Keratinocyte (primary cell): ENCODE measurements at places on chromosomes 7 and 10.

DNA sequence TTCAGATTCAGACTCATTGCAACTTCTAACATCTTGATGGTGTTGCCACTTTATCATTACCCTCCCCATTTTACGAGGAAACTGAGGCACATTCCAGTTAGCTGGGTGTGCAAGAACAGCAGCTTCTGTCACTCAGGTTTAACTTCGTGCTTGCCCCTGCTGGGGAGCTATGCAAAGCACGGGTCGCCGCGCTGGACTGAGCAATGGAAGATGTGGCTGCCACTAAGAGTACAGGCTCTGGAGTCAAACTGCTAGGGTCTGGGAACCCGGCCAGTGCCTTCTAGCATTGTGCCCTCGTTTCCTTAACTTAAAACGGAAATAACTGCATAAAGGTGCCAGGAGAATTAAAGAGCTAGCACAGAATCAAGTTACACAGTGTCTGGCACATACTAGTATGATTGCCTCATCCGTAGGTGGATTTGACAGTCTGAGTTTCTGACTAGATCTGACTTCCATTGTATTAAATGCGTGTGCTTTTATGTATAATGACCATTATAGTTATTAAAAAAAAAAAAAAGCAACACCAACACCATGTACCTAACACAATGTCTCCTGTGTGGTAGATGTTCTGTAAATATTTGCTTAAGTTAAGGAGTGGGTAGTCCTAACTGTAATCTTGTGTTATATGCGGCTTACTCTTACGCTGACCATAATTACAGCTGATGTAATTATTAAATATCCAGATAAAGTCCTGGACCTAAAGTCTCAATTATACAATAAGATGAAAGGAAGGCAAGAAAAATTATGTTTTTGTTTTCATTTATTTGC, 842 bp downstream of the ZNF22 start:
- DNase-seq = no peak
- peak overlapping the region; percentile 64 for H3K27ac ChIP-seq
- H3K4me3 ChIP-seq = peak overlapping the region; percentile 46
- H3K36me3 ChIP-seq = peaks cover 4% of the 10 kb centered on the region
- H3K27me3 ChIP-seq = peaks cover 4% of the 10 kb centered on the region

DNA sequence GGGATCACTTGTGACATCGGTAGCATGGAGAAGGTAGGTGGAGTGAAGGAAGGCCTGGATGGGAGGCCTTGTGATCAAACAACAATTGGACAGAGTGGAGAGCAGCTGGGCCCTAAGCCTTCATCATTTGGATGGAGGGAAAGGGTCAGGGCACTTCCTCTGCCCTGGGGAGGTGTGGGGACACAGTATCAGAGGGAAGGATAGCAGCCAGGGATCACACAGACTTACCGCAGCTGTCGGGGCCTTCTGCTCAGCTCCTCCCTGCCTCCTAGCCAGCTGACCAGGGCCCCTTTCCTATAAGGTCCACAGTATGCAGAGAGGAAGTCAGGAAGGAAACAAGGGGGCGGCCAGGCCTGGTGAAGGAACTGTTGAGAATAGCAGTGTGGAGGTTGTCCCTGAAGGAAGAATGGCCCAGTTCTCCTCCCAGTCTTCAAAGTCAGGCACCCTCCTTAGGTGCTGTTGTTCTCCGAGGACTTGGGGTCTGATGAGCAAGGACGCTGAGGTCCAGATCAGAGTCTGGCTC, 62.1 kb downstream of the ABCC2 start:
- H3K4me1 ChIP-seq = peaks cover 5% of the 10 kb centered on the region
- no peaks in the 10 kb centered on the region for H3K27me3 ChIP-seq
- no peak overlapping the region for H3K4me3 ChIP-seq
- no peak for DNase-seq
- peaks cover 5% of the 10 kb centered on the region for H3K36me3 ChIP-seq
- H3K27ac ChIP-seq = no peak overlapping the region

GRCh38 chr10:33382216-33382600, 47.7 kb upstream of the NRP1 start:
- H3K27ac ChIP-seq = no peak overlapping the region
- DNase-seq = no peak
- no peaks in the 10 kb centered on the region for H3K36me3 ChIP-seq
- H3K4me1 ChIP-seq = peaks cover 9% of the 10 kb centered on the region

- H3K27ac ChIP-seq = peak overlapping the region; percentile 72
- no peaks in the 10 kb centered on the region for H3K36me3 ChIP-seq
- H3K4me3 ChIP-seq = peak overlapping the region; percentile 81
- peaks cover 13% of the 10 kb centered on the region for H3K4me1 ChIP-seq
These were observed 554 bp downstream of the CSGALNACT2 start for GRCh38 chr10:43138757-43139241.

DNA sequence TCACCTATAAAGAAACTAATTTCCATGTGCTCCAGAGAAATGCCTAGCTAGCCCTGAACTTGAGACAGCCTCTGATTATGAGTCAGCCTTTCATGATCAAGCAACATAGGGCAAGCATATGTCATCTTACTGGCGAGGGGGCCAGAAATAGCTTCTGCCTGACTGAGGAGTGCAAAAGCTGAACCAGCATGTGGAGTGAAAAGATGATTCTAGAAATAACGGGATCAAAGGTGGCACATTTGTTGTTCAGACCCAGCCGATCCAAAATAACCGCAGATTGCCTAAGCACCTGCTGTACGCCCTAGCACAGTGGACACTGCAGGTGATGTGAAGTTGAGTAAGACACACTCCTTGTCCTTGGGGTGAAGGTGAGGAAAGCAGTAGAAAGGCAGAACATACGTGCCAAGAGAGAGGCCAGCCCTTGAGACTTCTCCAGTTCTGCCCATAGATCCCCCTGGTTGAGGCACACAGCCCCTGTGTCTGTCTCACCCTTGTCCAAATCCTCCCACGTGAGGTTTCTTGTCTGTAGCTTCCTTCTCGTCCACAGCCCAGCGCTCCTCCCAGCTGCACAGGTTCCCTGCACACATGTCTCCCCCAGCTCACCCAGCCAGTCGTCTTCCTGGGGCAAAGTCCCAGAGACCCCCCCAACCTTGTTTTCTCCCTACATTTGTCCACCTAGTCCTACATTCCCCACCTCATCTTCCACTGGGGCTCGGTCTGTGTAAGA, 2.8 kb upstream of the BCL7B start:
- no peak for DNase-seq
- no peak overlapping the region for H3K27ac ChIP-seq

DNA sequence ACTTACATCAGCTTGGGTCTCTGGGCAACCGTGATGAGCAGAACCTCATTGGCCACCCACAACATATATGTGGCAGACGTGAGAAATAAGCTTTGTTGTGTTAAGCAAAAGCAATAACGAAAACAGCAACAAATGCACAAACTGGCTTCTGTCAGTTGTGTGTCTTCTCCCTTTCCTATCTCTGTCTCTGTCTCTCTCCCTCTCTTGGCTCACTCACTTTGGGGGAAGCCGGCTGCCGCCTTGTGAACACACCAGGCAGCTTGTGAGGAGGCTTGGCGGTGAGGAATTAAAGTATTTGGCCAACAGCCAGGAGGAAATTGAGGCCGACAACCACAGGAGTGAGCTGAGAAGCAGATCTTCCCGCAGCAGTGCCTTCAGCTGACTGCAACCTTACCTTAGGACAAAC, 21.9 kb upstream of the CDCA7L start:
- no peaks in the 10 kb centered on the region for H3K4me1 ChIP-seq
- H3K4me3 ChIP-seq = no peak overlapping the region
- no peak overlapping the region for H3K27ac ChIP-seq

DNA sequence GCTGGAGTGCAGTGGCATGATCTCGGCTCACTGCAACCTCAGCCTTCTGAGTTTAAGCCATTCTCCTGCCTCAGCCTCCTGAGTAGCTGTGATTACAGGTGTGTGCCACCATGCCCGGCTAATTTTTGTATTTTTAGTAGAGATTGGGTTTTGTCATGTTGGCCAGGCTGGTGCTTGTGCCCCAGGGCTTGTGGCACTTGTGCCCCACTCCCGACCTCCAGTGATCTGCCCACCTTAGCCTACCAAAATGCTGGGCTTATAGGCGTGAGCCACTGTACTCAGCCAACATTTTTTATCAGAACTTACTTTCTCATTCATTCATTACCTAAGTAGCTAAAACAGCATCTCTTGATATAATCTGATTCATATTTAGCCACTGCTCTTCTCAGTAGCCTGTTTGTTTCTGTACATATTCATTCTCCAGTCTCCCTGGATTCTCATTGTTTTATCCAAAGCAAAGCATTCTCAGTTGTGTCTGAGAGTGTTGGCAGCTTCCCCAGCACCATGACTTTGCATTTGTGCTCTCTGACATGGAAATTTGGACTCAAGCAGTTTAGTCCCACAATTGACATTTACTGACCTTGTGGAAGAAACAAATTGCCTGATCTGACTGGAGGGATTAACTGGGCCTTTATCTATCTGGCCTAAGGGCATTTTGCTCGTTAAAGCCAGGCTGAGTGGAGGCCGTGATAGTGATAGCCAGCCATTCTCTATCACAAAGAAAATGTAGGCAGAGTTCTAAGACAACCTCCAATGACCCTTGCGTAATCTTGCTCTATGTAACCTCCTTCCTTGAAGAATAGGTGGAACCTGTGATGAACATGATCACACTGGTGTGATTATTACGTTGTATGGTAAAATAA, 44.9 kb downstream of the AKR1B15 start:
- no peak for DNase-seq
- H3K4me3 ChIP-seq = no peak overlapping the region
- no peaks in the 10 kb centered on the region for H3K27me3 ChIP-seq
- no peaks in the 10 kb centered on the region for H3K36me3 ChIP-seq
